ENCODE measurements at places on chromosomes 6 and 20.

DNA sequence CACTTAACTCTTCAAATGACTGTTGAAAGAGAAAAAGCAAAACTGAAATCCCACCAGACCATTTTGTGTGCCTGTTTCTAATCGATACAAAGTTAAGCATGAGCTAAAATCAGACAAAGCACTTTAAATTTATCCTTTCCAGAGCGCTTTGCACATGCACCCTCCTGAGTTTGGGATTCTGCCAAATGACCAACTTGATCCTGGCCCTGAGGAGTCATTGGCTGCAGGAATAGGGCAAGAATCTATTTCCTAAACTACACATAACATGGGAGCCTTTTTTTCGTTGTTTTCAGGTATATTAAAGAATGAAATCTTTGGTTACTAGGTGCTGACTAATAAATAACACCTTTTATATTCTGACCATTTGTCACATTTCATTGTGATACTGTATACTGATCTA lies 23.8 kb upstream of the MTHFD1L start:
- DNase-seq, result no peak

DNA sequence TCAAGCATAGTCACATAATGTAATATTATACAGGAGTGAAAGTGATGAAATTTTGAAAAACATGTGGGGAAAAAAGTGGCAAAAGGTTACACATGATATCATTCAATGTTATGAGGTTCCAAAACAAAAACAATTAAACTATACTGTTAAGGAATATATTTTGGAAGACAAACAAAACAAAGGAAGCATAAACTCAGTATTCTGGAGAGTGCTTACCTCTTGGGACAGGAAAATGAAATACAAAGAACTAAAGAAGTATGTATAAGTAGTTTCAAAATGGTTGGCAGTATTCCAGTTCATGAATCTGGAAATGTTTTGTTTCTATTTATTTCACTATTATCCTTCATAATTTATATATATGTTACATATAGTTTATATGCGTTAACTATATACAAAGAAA lies 213.5 kb downstream of the MOXD1 start:
- no peak for DNase-seq

DNA sequence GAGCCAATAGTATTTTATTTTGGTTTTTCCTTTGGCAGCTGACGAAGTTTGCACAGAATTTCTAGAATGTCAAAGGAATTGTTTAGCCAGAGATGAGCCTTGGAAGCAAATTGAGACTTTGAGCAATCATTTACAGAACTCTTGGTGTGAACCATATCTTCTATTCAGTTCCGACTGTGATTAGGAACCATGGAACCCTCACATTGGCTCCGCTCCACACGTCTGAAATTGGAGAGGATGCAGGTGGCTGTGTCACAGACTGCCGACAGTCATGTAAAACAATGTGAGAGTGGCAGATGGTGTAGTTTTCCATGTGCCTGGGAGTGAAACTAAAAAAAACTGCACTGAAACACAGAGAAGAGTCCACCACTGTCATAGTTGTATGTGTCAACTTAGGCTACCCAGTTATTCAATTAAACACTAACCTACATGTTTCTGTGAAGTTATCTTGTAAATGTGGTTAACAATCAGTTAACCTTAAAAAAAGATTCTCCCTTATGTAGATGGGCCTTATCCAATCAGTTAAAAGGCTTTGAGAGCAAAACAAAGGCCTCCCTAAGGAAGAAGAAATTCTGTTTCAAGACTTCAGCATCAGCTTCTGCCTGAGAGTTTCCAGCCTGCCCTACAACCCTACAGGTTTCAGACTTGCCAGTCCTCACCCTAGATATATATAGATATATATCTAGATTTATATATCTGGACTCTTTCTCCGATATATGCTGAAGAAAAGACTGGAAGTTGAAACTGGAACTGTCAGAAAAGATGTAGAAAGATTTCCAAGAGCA lies 3.3 kb upstream of the HMGN4 start:
- DNase-seq, result no peak

DNA sequence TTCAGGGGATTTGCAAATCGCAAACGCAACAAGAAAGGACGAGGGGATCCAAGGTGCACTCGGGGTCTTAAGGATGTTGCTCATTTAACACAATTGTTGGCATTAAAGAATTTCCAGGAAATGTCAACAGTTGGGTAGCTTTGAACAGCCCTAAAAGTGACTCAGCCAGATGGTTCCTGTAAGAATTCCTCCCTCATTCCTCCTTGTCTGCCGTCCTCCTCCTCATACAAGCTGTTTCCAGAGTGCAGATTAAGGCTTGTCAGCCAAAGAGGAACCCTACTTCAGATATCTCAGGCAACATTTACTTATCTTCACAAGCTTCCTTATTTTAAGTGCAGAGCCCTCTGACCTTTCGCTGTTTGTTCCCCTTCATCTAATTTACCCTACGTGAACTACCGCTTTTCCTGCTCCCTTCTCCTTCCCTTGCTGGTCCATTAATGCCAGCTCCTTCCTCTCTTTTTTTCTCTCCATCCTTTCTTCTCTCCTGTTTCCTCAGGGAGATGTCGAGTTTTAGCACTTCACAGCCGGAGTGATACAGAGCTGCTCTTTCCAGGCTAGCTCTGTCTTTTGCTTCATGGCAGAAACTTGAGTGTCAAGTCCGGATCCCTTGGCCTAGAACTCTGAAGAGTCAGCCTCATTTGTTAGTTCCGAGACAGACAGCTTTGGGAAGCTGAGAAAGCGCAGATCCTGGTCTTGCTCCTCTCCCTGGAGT lies 26.1 kb upstream of the TBC1D7 start:
- no peak for DNase-seq

- peak; percentile 11 for DNase-seq
Measured at GRCh38 chr20:46523696-46524328, 10.5 kb upstream of the ZNF334 start.

- no peak for DNase-seq
Measured at GRCh38 chr6:167650730-167651317, 175.9 kb upstream of the AFDN start.

DNA sequence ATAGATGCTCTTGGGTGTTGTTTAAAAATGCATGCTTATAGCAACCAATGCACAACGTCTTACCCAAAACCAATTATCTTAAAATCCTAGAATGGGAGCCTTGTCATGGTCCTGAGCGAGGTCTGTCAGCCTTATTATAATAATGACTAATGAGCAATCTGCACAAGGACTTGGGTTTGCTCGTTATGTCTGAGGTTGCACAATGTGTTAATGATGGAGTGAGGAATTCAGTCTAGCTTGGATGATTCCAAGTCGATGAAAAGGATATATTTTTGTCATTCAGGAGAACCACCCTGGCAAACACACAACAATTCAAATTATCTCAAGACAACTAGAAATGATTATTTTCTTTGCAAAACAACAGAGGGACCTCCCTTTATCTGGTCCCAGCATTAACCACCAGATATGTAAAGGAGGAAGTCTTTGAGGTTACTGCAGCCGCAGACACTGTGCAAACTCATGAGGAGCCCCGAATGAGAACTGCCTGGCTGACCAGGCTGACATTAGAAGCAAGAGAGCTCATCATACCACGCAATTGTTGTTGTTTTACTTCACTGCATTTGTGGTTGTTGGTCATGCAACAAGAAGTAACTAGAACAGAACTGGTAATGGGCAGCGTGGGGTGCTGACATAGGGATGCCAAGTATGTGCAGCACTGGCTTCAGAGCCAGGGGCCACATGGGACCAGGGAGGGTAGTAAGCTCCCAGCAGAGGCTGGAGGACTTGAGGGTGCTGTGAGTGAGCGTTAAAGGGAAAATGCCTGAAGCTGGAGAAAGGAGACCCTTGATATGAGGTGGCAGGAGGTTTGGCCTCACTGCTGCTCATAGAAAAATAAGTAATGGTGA lies 488.3 kb downstream of the CDH26 start:
- DNase-seq, result no peak

GRCh38 chr6:7615611-7616383 lies 25.8 kb downstream of the SNRNP48 start:
- peak; percentile 41 for DNase-seq

DNA sequence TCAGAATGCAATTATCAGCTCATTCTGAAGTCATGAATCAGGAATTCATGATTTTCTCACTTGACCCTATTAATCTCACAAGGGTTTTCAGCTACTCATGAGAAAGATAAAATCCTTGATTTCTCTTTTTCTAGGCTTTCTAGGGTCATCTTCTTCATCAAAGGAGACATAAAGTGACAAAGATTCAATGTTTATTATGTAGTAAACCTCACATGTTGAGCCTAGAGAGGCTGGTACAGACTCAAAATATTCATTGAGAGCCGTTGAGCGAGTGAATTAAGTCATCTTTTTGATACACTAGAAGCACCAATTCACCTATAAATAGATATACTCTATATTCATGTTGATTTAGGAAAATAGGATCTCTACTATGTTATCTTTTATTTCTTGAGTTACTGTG lies 104.8 kb upstream of the TRAF3IP2 start:
- no peak for DNase-seq

GRCh38 chr6:109076377-109076776 lies 18.3 kb downstream of the SESN1 start:
- DNase-seq, result no peak

GRCh38 chr6:7762760-7763159 lies 36.9 kb downstream of the BMP6 start:
- no peak for DNase-seq

- peak; percentile 72 for DNase-seq
Measured at GRCh38 chr6:85464722-85465150, 14.9 kb downstream of the NT5E start.
